Astrocyte of the cerebellum (primary cell): ENCODE measurements at places on chromosomes 7 and 10.

DNA sequence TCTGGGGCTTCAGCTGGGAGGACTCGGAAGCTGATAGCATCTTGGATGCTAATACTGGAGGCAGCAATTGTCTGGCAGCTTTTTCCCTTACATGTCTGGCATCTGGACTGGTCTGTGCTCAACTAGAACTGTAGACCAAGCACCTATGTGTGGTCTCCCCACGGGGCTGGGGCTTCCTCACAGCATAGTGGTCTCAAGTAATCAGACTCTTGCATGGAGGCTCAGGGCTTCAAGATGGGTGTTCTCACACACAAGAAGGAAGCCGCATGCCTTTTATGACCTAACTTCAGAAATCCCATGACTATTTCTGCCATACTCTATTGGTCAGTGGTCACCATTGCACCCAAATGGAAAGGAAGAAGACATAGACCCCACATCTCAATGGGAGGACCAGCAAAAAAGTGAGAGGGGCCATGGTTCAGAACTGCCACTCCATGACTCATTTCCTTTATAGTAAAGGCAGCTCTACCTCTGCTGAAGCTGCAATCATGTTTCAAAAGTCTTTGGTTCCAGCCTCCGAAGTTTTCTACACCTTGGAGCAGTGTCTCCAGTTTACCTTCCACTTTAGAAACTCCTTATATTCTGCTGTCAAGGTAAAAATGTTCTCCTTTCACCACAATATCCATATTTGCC is 14.7 kb downstream of the AOC1 start:
- no peak for DNase-seq

- no peak for DNase-seq
Observed at GRCh38 chr7:36742911-36743775, 18.8 kb upstream of the AOAH start.

- no peak for DNase-seq
Observed at GRCh38 chr10:102701796-102702195, 12.4 kb downstream of the ARL3 start.

GRCh38 chr7:2838873-2839578 is 5.1 kb downstream of the GNA12 start:
- no peak for DNase-seq

DNA sequence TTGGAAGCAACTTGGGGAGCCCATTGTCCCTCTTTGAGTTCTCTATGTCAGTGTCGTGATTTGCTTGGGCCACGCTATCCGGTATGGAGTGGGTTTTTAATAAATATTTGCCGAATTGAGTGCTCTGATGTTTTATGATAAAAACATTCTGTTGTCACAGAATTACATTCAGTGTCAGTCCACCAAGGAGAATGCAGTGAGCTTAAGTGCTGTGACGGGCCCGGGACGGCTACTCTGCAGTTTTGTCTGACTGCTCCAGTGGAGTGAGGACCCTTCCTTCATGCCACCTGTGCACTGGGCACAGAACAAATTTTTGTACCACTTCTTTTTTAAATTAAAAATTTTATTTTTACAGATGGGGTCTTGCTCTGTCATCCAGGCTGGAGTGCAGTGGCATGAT is 76.0 kb downstream of the CARD11 start:
- no peak for DNase-seq

DNA sequence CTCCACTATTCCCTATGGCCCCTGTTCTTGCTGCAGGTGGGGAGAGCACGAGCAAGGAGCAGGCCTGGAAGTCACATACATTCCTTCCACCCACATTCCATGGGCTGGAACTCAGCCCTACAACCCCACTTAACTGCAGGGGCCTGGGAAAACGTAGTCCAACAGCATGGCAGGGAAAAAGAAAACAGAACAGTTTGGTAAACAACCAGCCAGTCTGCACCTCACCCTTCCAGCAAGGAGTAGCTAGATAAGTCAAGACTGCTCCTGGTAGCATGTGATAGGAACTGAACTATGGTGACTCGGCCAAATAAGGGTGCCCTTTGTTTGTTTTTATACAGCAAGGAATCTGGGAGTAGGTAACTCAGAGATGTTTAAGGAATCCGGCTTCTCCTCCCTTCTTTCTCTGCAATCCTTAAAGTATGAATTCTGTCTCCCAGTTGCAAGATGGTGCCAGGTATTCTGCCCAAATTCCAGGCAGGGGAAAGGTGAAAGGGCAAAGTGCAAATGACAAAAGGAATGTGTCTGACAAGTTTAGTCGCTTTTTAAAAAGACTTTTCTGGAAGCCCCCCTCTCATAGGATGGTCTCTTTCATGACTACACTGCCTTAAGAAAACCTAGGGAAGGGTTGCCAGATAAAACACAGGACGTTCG is 311.7 kb upstream of the NEBL start:
- no peak for DNase-seq

- DNase-seq, result no peak
Observed at GRCh38 chr10:51419196-51420093, 279.9 kb downstream of the CSTF2T start.

GRCh38 chr10:88544140-88544870 is 38.8 kb downstream of the RNLS start:
- no peak for DNase-seq

- DNase-seq, result no peak
Observed at GRCh38 chr10:77539147-77539935, 98.3 kb downstream of the KCNMA1 start.

DNA sequence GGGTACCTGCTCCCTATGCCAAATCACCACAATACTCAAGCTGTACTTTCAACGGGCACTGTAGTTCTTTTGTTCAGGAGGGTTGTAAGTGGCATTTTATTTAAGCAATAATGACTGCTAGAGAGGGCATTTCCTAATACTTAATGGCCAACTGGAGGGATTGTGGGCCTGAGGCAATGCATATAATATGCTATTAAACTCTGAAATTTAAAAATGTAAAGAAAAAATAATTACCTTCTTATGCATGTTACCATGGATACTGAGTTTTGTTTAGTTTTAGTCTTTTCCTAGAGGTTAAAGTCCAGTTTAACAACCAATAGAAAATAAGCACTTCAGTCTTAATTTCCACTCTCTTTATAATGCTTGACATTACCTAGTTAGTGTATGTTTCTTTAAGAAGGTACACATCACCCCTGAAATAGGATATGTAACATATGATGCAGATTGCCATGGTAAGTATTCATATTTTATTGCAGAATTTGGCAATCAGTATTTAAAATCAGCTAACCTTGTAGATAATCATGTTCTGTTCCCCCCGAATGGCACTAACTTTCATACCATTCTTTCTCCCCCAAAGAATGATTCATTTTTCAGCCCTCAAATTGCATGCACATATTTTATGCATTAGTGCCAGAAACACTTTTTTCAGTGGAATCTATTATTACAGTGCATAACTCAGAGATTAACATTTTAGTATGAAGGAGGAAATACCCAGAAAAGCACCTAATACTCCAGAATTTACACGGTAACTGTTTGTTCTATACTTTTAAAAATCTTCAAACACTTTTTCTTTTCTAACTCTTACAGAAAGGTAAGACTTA is 90.3 kb upstream of the ZNF438 start:
- no peak for DNase-seq

DNA sequence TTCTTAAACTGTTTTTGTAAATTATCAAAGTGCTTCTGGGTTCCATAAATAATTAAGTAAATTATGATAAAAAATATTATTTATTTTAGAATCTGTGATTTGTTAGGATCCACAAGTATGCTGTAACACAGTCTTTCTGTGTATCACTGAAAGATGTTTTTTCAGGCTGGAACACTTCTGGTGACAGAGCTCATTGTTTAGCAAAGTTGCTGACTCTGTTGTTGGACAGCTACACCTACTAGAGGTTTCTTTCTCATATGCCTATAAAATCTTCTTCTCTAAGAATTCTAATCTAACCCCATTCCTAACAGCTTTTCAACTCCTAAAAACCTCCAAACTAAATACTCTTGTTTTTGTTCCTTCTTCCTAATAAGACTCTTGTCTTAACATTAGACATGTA is 176.8 kb downstream of the THSD7A start:
- DNase-seq, result no peak
